ENCODE measurements at places on chromosomes 1 and 21. TPM values are rescaled to one million over a fixed set of nuclear protein-coding genes. Genes with fewer than 3 reads are reported as not detected.

GRCh38 chr1:220375715-220376114 is 103.5 kb upstream of the RAB3GAP2 start:
- no peak overlapping the region for H3K27ac ChIP-seq
- no peak overlapping the region for H3K4me3 ChIP-seq
- H3K27me3 ChIP-seq: no peaks in the 10 kb centered on the region

GRCh38 chr1:61175976-61176375 is 93.6 kb downstream of the NFIA start:
- H3K27me3 ChIP-seq: no peaks in the 10 kb centered on the region
- DNase-seq: no peak
- no peaks in the 10 kb centered on the region for H3K36me3 ChIP-seq
- H3K27ac ChIP-seq: no peak overlapping the region
- H3K4me3 ChIP-seq: no peak overlapping the region

Gene JUN
- 154 TPM for total RNA-seq

Gene PSRC1
- 40.0 TPM for total RNA-seq

DNA sequence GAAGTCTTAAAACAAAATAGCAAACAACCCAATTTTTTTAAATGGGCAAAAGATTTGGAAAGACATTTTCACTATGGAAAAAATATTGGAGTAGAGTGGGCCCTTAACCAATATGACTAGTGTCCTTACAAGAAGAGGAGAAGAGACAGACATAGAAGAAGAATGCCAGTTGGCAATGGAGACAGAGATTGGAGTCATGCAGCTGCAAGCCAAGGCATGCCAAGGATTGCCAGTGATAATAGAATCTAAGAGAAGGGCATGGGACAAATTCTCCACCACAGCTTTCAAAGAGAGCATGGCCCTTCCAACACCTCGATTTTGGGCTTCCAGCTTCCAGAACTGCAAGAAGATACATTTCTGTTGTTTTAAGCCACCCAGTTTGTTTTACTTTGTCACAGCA is 92.7 kb downstream of the RGS2 start:
- DNase-seq: no peak
- no peaks in the 10 kb centered on the region for H3K36me3 ChIP-seq
- H3K4me1 ChIP-seq: no peaks in the 10 kb centered on the region

- no peaks in the 10 kb centered on the region for H3K4me1 ChIP-seq
- H3K27me3 ChIP-seq: no peaks in the 10 kb centered on the region
- no peak for DNase-seq
- H3K27ac ChIP-seq: peak overlapping the region; percentile 39
- H3K36me3 ChIP-seq: no peaks in the 10 kb centered on the region
Measured at GRCh38 chr1:164577291-164577690, 18.3 kb downstream of the PBX1 start.

- H3K27me3 ChIP-seq: no peaks in the 10 kb centered on the region
- no peaks in the 10 kb centered on the region for H3K4me1 ChIP-seq
- H3K27ac ChIP-seq: no peak overlapping the region
- H3K36me3 ChIP-seq: no peaks in the 10 kb centered on the region
- no peak overlapping the region for H3K4me3 ChIP-seq
Measured at GRCh38 chr1:30976143-30976542, 67.6 kb upstream of the SDC3 start.
